ENCODE measurements at places on chromosomes 1 and 21. TPM values are rescaled to one million over a fixed set of nuclear protein-coding genes. Genes with fewer than 3 reads are reported as not detected.

- DNase-seq = no peak
These were observed 145.8 kb downstream of the PATJ start for GRCh38 chr1:61887931-61888564.

Gene LRRC38
- polyA plus RNA-seq = not detected

- peak; percentile 49 for DNase-seq
These were observed 773 bp upstream of the DDX59 start for GRCh38 chr1:200670242-200671118.

DNA sequence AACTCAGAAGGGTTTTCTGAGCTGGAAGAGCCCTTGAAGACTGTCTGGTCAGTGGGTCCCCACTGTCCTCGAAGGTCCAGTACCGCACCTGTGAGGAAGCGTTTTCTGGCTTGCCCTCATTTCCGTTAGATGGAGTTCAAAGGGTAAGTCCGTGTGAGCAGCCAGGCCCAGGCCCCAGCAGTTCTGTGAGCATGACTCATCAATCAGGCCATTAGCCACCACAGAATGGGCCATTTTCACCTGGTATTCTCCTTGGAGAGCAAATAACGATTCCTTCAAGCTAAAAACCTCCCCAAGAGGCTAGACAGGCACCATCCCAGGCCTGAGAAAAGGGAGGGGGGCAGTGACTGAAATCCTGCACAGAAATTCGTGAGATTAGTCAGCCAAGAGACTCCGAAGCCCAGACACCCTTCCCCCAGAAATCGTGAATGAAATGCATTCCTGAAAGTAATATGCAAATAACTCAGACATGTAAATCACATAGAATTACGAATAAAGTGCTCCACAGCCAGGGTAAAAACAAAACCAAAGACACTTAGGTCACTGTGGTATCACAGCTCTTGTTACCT lies 66.0 kb downstream of the BCAR3 start:
- DNase-seq = peak; percentile 76

GRCh38 chr1:46137916-46138315 lies 5.5 kb upstream of the PIK3R3 start:
- no peak for DNase-seq

GRCh38 chr1:217059401-217059800 lies 336.2 kb upstream of the ESRRG start:
- DNase-seq = peak; percentile 61

Gene ZNF697
- 5.2 TPM for polyA plus RNA-seq

Gene RAP1A
- 28.1 TPM for polyA plus RNA-seq

Gene GRIK3
- 0.31 TPM for polyA plus RNA-seq

DNA sequence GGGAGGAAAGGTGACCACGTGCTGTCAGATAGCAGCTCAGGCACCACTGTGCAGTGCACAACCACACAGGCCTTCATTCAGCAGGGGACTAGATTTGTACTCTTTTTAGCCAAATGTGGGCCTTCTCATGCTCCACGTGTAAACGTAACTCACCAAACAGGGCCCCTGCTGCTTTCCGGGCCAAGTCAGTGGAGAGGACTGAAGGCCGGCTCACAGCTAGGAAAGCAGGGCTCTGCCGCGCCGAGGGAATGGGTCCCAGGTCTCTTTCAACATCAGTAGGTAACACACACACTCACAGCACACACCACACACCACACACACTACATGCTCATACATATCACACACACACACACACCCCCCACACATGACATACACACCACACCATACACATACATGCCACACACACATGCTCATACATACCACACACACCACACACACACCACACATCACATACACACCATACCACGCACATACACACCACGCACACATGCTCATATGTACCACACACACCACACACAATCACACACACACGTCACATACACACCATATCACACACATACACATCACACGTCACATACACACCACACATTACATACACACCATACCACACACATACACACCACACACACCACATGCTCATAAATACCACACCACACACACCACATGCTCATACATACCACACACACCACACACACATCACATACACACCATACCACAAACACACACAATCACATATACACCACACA lies 124.0 kb upstream of the ERG start:
- DNase-seq = no peak

DNA sequence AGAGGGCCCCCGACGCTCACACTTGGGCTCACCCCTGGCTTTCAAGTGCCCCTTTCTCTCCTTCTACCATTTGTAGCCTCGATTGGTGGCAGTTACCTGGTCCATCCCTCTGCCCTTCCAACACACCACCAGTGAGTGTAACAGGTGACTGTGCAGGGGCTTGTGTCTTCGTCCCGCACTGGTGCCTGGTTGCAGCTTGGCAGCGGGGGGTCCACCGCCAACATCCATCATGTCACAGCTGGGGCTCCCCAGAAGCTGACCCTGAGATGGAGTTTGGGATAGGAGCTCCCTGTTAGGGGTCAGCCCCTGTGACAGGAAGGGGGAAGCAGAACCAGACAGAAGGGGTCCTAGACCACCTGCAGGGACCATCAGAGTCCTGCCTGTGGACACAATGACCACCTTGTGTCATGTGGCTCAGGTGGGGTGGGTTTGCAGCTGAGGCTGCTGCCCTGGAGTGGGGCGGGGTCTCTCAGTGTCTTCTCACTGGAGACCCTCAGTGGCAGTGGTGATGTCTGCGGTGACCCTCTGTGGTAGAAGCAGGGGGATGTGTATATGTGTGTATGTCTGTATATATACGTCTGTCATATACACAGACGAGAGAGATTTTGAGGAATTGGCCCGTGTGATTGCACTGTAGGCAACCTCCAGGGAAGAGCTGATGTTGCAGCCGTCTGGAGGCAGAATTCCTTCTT lies 3.6 kb upstream of the CALML6 start:
- DNase-seq = no peak

Gene KRTAP26-1
- not detected for polyA plus RNA-seq

Gene SMYD2
- 5.8 TPM for polyA plus RNA-seq

- DNase-seq = no peak
These were observed 1.6 kb downstream of the P3H1 start for GRCh38 chr1:42765269-42765668.

DNA sequence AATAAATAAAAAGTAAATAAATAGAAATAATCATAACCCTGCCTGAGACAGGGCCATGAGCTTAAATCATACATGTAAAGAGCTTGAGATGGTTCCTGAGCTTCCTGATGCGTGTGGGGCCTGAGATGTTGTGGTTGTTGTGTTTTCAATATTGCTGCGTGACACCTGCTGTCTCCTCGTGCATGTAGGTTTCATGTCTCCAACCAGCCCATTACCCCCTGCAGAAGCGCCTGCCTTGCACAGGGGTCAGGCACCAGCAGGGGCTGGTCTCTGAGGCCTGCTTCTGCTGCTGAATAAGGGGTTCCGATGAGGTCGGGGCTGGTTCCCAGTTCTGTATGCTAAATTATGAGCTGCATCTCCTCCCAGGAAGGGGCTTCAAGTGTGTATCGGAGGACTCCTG lies 15.9 kb downstream of the UMODL1 start:
- no peak for DNase-seq

Gene ST7L
- polyA plus RNA-seq = 21.0 TPM

DNA sequence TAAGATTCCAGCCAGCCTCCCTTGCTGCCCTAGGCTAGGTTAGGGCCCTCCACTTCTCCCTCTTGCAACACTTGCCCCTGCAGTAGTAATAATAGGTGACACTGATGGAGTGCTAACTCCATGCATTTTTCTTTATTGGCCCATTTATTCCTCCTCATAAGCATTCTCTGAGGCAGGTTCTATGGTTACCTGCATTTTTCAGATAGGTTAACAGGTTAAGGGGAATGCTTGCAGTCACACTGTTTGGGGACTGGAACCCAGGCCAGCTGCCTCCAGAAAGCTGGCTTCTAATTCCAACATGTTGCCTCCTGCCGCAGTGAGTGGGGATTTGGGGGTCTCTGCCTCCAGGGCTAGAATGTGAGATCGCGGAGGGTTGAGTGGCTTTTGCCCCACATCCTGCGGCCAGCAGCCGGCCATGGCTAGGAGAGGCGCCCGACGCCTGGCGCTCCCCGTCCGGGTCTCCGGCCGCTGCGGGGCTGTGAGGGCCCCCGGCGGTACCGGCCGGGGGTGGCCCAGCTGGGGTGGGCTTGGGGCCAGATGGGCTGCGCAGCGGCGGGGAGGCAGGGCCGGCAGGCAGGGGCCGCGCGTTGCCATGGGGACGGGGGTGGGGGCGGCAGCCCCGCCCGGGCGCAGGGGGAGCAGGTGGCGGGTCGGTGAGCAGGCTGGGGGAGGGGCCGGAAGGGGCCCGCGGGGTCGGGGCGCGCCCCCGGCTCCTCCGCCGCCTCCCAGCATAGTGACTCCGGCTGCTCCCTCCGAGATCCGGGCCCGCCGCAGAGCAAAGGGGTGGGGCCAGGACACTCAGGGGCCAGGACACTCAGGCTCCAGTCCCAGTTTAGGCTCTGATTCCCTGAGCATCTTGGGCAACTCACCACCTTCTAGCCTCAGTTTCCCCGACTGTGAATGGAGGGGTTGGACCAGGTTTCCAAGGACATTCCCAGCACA lies 68.4 kb upstream of the SSBP3 start:
- peak; percentile 80 for DNase-seq

Gene S100A1
- 0.13 TPM for polyA plus RNA-seq

Gene SHISA4
- 5.4 TPM for polyA plus RNA-seq

GRCh38 chr21:43922949-43923348 lies 57.9 kb downstream of the AGPAT3 start:
- DNase-seq = no peak

DNA sequence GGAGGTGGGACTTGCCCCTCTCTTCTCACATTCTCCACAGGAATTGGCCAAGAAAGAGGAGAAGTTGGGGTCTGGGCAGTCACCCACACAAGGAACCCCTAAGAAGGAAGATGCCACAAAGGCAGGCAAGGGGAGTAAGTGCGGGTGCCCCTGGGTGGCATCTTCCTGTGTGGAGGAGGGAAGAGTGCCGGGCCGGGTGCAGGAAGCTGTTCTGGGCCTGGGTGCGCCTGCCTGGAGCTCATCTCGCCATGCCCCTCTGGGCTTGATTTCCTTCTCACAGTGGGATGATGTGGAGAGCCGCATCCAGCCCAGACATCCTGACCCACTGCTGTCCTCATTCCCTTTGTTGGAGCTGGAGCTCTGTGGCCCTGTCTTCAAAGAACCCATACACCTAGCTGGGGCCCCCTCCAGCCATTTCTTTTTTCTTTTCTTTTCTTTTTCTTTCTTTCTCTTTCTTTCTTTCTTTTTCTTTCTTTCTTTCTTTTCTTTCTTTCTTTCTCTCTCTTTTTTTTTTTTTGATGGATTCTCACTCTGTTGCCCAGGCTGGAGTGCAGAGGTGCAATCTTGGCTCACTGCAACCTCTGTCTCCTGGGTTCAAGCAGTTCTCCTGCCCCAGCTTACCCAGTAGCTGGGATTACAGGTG lies 9.3 kb downstream of the LRRC71 start:
- no peak for DNase-seq

GRCh38 chr21:19461481-19462205 lies 1058.1 kb upstream of the TMPRSS15 start:
- no peak for DNase-seq

DNA sequence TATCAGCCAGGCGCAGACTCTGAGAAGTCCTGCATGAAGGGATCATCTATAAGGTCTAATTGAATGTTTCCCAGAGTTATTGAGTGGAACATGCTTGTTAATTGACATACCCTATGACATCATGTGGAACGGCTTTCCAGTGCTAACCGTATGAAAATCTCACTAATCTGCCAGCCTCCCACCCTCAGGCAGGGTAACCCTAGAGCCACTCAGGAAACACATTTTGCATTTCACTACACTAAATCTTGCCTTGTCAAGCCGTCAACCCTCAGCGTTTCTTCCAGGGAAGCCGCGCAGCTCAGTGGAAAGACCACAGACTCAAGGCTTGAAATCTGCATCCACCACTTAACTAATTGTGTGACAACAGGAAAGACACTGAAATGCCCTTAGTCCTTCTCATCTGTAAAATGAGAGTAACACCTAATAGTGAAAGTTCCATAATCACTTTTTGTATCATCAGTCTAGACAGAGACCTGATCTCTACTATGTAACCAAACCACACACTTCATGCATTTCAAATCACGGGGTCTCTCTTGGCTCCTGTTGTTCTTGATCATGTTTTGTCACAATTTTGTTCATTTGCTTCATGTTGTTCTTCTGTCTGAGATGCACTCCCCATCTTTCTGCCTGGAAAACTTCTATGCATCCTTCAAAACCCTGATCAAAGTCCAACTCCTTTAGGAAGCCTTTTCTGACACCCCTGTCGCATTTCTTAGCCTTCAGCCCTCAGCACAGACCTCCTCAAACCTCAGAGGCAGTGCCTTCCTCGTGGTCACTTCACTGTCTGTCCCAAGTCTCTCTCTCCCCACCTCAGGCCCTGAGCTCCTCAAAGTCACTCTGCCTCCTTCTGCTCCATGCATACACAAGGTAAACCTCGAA lies 246.5 kb downstream of the TOMM20 start:
- no peak for DNase-seq

- no peak for DNase-seq
These were observed 85.7 kb downstream of the ITPKB start for GRCh38 chr1:226653311-226653921.

- DNase-seq = no peak
These were observed 496.4 kb downstream of the SETD4 start for GRCh38 chr21:35563885-35564451.

Gene NBPF19
- 1.6 TPM for polyA plus RNA-seq

Gene HTR1D
- 2.1 TPM for polyA plus RNA-seq

DNA sequence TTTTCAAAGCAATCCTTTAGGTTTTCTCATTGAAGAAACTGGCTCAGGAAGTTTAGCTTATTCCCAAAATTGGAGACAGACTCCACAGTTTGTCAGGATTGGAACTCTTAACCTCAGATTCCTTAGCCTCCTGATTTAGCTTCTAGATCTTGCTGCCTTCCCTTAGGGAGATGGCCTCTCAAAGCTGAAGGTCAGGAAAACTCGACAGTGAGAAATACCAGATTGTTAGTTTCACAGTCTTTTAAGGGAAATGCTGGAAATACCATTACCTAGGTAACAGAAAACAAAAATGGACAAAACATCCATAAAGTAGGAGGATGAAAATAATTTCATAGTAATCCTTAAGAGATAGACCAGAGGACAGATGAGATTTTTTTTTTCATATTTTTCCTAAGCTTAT lies 7.8 kb downstream of the RASAL2 start:
- DNase-seq = no peak

GRCh38 chr21:26719750-26720149 lies 125.5 kb downstream of the ADAMTS1 start:
- DNase-seq = no peak

DNA sequence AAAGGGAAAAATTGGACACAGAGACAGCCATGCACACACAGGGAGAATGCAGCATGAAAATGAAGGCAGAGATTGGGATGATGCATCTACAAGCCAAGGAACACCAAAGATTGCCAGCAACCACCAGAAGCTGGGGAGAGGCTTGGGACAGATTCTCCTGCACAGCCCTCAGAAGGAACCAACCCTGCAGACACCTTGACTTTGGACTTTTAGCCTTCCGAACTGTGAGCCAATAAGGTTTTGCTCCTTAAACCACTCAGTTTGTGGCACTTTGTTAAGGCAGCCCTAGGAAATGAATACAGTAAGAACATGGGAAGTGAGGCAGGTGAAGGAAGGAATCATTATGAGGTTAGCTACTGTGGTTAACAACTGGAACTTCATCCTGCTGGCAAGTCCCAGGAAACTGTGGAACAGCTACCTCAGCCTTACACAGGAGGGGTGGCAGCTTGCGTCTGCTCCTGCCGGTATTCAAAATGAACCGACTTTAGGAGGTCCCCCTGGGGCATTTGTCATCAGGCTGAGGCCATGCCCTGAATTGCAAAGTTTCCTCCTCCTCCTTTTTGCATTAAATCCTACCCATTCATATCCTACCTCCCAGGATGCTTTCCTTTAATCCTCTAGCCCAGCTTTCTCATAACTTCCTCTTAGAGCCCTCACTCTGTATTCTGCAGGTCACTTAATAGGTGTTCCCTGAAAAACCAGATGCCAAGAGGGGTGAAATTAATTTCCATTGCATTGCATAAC lies 15.4 kb downstream of the CD247 start:
- peak; percentile 21 for DNase-seq

Gene SYPL2
- polyA plus RNA-seq = 0.56 TPM
